ENCODE measurements at places on chromosomes 3 and 15. TPM values are rescaled to one million over a fixed set of nuclear protein-coding genes. Genes with fewer than 3 reads are reported as not detected.

The POMGNT2 gene
- 15.7 TPM for total RNA-seq

The CTSH gene
- 12.6 TPM for total RNA-seq

The NRG4 gene
- total RNA-seq = not detected

The AZI2 gene
- 76.7 TPM for total RNA-seq

The KLF15 gene
- 0.69 TPM for total RNA-seq

The CCDC80 gene
- total RNA-seq = 281 TPM

The UBAP1L gene
- total RNA-seq = 0.95 TPM

The FBXO40 gene
- not detected for total RNA-seq

The LRRC58 gene
- total RNA-seq = 11.4 TPM

The ISL2 gene
- total RNA-seq = 6.7 TPM

The GOLGA6L4 gene
- 0.86 TPM for total RNA-seq

The SLC51A gene
- total RNA-seq = not detected

The DCP1A gene
- total RNA-seq = 13.0 TPM

The ITGB5 gene
- 391 TPM for total RNA-seq

The VGLL3 gene
- 10.9 TPM for total RNA-seq

The GPR27 gene
- total RNA-seq = not detected

The RBPMS2 gene
- not detected for total RNA-seq

The ANKUB1 gene
- total RNA-seq = not detected

The GPR87 gene
- not detected for total RNA-seq

The MGLL gene
- 13.6 TPM for total RNA-seq

The ATP13A5 gene
- total RNA-seq = not detected

The SNUPN gene
- 31.4 TPM for total RNA-seq

The ALG1L2 gene
- total RNA-seq = not detected

The CHRD gene
- total RNA-seq = 6.1 TPM

The THRB gene
- total RNA-seq = 0.09 TPM

The RNF13 gene
- 60.8 TPM for total RNA-seq
